Right lobe of liver (tissue), 6 donors: ENCODE measurements at places on chromosomes 3 and 15. TPM values are rescaled to one million over a fixed set of nuclear protein-coding genes. Genes with fewer than 3 reads are reported as not detected.

The SLC28A2 gene
- 0.09 TPM for total RNA-seq

The STRC gene
- total RNA-seq: 1.4 TPM

The LRRC31 gene
- total RNA-seq: 1.5 TPM

The SYNPR gene
- not detected for total RNA-seq

- no peaks in the 10 kb centered on the region for H3K27me3 ChIP-seq
- H3K27ac ChIP-seq: no peak overlapping the region
- H3K36me3 ChIP-seq: no peaks in the 10 kb centered on the region
- no peak for DNase-seq
- H3K4me1 ChIP-seq: no peaks in the 10 kb centered on the region
These were observed 50.1 kb downstream of the NR1I2 start for GRCh38 chr3:119831941-119832371.

DNA sequence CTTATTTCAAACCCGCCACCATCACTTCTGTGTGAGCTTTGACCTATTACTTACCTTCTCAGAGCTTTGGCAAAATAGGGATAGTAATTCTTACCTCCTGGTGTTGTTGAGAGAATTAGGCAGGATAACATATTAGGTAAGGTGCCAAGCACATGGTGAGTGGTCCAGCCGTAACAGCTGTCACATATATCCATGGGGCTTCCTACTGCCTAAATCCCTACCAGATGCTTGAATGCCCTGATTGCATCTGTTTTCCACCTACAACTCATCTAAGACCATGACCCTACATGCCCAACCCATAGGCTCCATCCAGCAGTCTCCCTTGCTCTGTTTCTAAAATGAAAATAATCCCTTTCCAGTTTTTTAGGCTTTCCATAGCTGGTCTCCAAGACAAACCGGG is 162.3 kb upstream of the NR2E3 start:
- H3K4me1 ChIP-seq: no peaks in the 10 kb centered on the region
- no peak overlapping the region for H3K4me3 ChIP-seq
- H3K36me3 ChIP-seq: no peaks in the 10 kb centered on the region
- no peaks in the 10 kb centered on the region for H3K27me3 ChIP-seq

DNA sequence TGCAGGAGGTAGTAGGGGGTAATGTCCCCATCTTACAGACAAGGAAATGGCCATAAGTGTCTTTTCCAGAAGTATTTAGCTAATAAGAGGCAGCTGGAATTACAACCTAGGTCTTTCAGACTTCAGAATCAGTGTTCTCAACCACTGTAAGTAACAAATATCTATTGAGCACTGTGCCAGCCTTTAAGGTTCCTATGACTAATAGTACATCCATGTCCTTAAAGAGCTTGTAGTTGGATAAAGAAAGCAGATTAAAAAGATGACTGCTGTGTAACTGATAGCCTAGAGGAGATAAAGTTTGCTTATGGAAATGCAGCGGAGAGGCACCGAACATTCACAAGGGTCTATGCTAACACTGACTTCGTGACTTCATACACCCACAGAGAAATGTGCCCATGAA is 136.0 kb downstream of the KCNMB2 start:
- no peak overlapping the region for H3K4me3 ChIP-seq
- H3K27me3 ChIP-seq: no peaks in the 10 kb centered on the region
- no peak overlapping the region for H3K27ac ChIP-seq
- DNase-seq: no peak
- H3K36me3 ChIP-seq: no peaks in the 10 kb centered on the region

DNA sequence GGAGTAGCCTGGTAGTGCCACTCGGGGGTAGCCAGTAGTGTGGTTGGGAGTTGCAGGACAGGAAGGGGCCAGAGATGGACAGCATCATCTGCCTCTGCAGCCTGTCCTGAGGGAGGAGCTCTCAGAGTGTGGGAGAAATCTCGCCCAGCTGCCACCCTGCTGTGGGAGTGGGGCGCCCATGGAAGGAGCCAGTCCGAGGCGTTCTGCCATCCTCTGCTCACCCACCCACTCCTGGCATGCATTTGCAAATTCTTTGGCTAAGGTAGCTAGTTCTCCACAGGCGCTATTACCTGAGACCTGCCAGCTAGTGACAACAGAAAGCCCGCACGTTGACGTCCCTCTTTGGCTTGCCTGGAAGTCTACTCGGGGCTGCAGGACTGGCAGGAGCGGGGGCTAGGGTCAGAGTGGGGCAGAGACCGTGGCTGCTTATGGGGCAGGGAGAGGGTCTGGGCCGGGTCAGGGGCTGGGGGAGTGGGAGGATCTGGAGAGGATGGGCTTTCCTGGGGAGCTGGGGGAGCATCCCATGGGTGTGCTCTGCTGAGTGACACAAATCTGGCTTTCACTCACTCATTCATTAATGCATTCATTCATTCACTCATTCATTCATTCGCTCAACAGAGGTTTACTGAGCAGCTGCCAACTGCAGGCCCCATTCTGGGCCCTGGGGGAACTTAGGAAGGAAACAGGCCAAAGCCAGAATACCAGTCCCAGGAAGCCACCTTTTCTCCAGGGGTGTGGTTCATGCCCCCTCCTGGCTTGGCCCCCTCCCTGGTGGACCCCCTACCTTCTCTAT is 44.4 kb upstream of the INSYN1 start:
- no peaks in the 10 kb centered on the region for H3K36me3 ChIP-seq
- no peaks in the 10 kb centered on the region for H3K27me3 ChIP-seq
- H3K4me1 ChIP-seq: no peaks in the 10 kb centered on the region
- DNase-seq: no peak
- no peak overlapping the region for H3K4me3 ChIP-seq

GRCh38 chr15:81560405-81560804 is 186.4 kb upstream of the TMC3 start:
- no peak overlapping the region for H3K27ac ChIP-seq
- no peaks in the 10 kb centered on the region for H3K36me3 ChIP-seq
- no peaks in the 10 kb centered on the region for H3K27me3 ChIP-seq
- no peak overlapping the region for H3K4me3 ChIP-seq
- DNase-seq: no peak
- no peaks in the 10 kb centered on the region for H3K4me1 ChIP-seq
